ENCODE measurements at places on chromosomes 4 and X.

DNA sequence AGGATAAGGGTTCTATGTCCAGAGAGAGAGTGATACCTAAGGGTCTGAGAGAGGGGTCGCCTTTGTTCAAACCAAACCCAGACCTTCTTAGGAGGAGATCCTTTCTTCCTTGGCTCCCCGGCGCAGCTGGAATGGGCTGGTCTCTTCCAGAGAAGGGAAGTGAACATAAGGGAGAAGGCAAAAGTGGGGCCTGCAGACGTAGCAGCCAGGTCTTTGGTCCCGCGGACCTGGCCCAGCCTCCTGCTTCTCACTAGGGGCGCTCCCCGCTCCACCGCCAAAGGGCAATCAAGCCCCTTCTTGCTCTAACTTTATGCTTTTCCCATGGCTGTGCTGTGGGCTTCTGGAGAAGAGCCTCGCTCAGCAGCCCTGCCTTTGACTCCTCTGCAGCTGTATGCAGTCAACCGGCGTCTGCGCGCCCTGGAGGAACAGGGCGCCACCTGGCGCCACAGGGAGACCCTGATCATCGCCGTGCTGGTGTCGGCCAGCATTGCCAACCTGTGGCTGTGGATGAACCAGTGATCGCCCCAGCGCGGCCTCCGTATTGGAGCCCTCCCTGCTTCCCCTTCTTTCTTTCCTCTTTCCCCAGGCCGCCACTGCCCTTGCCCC, 6.5 kb downstream of the FATE1 start:
- DNase-seq, result no peak

DNA sequence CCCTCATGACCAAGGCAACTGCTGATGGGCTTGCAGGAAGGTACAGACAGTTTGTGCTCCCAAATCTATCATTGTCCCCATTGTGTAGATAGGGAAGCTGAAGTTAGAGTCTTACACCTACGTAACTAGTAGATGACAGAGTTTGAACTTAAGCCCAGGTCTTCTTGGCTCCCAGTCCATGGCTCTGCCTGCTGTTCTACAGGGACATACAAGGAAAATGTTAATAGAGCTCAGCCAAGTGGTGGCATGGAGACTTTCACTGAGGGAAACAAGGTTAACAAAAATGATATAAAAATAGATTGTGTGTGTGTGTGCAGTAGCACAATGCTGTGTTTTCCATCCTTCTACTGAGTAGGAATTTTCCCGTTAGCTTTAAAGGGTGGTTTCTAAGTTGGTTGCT, 936.5 kb downstream of the RPA4 start:
- no peak for DNase-seq

DNA sequence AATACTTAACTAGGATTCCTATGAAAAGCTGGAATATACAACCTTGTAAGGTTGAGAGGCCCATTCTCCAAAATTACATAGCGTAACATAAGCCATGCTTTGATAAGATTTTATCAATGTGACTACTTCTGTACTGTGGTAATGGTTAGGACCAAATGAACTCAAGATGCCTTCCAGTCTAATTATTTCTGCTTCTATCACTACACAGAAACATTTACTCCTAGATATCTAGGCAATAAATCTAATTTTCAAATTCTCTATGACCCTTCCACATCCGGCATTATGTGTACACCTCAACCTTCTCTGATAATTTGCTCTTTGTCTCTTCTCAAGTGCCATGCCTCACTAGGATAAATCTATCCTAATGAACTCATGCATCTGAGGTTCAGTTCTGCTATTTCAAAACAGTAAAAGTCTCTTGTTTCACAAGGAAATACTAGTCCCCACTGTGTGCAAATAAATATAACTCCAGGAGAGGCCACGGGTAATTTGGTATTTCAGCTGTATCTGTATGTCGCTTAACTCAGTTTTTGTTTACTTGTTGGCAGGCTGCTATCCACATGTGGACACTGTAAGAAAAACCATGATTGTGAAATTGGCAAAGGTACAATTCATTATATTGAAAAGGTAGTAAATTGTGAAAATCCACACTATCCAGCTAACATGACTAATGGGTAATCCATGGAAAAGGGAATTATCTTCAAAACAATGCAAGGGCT, 93.3 kb downstream of the PRDM5 start:
- DNase-seq, result no peak

DNA sequence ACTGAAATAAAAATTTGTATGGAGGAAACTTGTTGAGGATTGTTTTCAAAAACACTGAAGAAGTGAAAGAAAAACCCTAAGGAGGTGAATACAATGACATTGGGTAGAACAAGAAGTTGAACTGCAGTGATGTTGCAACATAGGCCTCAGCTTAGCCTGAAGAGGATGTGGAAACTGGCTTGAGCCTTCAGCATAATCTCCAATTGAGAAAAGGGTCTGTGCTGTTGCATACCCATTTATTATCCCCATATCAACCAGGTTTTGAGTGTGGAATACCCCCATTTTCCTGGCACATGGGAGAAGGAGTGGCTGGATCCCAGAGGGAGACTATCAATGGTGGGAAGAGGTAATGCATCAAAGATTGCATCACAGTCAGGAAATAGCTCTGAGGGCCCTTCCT, 695.0 kb upstream of the HS3ST1 start:
- no peak for DNase-seq

DNA sequence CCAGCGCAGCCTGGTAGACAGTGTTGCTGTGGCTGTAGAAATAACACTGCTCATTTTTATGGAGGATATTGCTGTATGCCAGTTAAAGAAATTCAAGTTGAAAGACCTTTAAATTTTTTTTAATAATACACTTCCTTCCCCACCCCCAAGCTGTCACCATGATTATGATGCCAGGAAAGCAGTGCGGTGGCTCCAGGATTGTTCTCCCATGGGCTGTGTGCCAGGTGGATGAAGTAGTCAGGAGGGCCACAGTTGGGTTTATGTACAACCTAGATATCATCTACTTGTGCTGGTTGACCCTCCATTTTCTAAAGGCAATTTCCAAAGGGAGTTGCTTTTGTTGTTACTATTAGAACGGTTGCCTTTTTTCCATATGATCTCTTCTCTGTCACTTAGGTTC, 136.6 kb downstream of the AFF1 start:
- no peak for DNase-seq

DNA sequence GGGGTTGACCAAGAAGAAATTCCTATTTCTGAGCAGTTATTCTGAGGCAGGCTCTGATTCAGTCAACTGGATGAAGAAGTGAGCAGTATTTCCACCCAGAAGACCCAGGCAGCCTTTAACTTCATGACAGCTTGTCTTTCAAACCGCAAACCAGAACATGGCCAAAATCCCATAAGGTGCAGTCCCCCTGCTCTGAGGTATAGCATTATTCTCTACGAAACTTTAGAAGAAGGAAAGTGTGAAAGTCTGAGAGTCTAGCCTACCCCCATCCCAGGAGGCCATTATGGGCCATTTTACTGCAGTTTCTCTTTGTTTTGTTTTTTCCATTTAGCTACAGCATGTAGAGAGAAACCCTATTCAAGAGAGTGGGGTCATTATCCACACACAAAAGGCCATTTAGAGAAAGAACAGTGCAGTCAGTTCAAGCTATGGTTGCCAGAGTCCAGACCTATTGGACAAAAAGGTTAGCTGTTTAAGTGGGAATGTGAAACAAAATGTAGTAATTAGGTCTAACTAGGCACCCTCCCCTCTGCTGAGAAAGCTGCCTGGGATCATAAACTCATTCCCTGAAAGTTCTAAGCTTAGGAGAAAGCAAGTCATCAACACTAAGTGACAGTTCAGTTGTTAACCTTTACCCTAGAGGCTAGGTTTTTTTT, 52.1 kb upstream of the RASGEF1B start:
- no peak for DNase-seq

DNA sequence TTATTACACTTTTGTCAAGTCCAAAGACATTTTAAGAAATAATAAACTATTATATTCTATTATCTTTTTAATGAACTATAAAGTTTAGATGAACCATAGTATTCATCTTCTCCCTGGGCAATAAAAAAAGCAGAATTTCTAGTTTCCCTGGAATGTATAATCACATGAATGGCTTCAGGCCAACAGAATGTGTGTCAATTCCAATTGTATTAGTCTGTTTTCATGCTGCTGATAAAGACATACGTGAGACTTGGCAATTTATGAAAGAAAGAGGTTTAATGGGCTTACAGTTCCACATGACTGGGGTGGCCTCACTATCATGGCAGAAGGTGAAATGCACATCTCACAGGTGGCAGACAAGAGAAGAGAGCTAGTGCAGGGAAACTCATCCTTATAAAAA, 70.7 kb upstream of the ANXA10 start:
- no peak for DNase-seq

DNA sequence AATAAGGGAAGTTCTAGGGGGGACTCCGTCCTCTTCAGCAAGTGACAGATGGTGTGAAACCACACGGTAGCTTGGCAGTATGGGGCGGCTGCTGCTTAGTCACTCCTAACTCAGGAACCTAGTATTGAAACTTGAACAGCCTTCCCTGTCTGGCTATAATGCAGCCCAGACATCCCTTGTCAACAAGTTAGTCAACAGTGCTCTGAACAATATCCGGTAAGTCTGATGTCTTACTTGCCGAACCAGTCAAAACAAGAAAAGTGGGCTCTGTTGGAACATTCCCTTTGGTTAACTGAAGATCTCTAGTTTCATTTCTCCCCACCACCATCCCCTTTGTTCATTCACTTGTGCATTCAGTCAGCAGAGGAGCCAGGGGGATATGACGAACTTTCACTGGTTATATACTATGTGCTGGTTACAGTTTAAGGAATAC, 18.7 kb upstream of the CXCL13 start:
- DNase-seq, result no peak

- no peak for DNase-seq
Observed at GRCh38 chr4:117965622-117966021, 68.7 kb upstream of the NDST3 start.

DNA sequence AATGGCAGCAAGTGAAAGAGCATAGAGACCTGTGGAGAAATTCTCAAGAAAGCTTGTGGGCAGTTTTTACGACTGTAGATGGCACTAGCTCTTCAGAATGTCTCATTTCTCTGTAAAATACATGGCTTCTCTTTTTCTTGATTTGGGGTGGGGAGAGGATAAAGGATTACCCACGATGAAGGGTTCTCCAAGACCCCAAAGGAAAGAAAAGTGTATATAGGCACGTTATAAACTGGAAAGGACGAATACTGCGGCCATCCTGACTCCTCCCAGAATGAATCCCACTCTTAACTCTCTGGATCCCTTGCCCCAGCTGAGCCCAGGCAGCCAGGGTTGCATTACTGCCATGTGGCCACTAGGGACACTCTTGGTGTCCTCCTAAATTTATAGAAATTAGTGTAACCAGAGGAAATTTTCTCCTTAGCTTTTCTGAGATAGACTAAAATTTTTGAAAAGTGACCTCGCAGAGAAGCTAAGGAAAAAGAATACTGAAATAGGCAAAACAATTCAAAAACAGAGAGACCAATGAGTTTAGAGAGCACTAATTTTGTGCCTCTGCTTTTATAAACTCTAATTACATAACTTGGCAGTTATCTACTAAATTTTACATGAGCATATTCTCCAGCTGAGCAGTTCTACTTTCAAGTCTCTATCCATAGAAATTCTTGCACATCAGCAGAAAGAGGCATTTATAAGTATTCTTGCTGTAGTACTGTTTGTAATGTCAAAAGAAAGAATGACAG, 37.8 kb upstream of the PCDH19 start:
- peak; percentile 6 for DNase-seq

DNA sequence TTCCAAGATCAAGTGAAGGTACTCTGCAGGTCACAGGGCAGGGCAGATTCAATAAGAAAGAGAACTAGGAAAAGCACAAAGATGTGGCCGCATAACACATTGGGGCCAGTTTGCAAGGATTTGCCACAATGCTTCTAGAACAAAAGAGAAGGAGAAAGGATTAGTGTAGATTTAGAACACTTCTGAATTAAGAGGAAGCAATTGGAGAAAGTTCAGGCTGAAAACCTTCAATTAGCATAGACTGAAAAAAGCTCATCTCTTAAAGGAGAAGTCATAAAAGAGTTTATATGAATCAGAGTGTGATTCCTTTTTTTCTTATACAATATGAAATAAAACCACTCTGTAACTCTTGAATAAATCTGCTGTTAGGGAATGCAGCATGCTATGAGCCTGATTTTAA, 215.6 kb upstream of the FAT1 start:
- DNase-seq, result no peak

- DNase-seq, result no peak
Observed at GRCh38 chr4:7646384-7647061, 211.8 kb upstream of the PSAPL1 start.

GRCh38 chrX:53317365-53318069, 36.1 kb upstream of the IQSEC2 start:
- peak; percentile 69 for DNase-seq

GRCh38 chr4:31923634-31924033, 1203.5 kb downstream of the PCDH7 start:
- DNase-seq, result no peak

GRCh38 chr4:88159229-88159725, 838 bp upstream of the ABCG2 start:
- DNase-seq, result no peak

GRCh38 chr4:4677556-4678522, 136.0 kb upstream of the STX18 start:
- no peak for DNase-seq

DNA sequence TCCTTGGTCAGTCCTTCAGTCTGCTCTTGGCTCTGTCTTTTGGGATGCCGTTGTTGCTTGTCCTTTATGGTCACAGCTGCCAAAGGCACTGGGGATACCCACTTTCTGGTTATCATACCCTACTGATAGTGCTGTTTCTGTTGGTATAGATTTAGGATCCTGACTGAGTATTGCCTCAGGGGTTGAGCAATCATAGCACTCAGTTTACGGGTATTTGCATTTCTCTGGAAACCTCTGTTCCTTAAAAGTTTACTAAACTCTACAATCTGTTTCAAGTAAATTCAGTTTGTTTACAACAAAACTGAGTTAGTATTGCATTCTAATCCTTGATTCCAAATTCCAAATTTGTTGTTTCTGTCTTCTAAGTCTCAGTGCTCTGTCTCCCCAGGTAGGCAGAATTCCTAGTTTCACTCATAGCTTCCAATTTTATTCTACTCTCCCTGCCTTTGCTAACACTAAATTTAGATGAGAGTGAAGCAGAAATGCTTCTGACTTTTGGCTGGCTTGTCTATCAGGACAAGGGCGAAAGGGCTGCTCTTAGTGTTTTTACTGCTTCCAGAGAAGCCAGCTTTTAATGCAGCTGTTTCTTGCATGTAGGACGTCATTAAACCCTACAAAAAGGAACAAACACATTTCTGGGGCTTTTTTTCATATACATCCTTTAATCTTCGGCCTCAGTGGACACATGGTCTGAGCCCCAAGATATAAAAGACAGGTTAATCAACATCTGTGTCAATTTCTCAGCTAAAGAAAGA, 17.2 kb upstream of the TET2 start:
- no peak for DNase-seq

GRCh38 chr4:91113130-91113706, 986.0 kb downstream of the CCSER1 start:
- no peak for DNase-seq

DNA sequence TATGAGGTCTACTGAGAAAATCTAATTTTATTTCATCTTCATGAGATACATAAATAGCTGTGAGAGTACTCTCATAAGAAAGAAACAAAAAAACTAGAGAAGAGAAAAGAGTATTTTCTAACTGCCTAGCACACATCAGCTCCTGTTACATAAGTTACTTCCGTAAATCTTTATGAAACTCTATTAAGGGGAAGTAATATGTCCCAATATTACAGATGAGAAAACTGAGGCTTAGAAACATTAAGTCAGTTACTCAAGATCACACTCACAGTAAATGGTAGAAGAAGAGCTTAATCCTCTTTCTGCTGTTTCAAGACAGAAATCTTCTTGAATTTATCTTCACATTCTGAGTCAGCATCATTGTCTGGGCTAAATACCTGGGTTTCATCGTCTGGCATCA, 164.1 kb downstream of the DTHD1 start:
- no peak for DNase-seq

- peak; percentile 44 for DNase-seq
Observed at GRCh38 chrX:64975989-64976672, at the start of gene ZC4H2. Gene ZC4H2, minus strand, starts transcription at chrX:64976450. Its CDS starts 73 bp downstream, at chrX:64976377.

All from stimulated activated CD4-positive, alpha-beta T cell treated with anti-CD3 and anti-CD28 coated beads, Interleukin-1b, Interleukin-23, amount 100 ng/mL, for 4 hours (primary cell).